Foreskin melanocyte (primary cell): ENCODE measurements at places on chromosomes 3 and 15.

GRCh38 chr3:187398955-187399354 is 30.8 kb downstream of the RTP4 start:
- DNase-seq, result no peak

DNA sequence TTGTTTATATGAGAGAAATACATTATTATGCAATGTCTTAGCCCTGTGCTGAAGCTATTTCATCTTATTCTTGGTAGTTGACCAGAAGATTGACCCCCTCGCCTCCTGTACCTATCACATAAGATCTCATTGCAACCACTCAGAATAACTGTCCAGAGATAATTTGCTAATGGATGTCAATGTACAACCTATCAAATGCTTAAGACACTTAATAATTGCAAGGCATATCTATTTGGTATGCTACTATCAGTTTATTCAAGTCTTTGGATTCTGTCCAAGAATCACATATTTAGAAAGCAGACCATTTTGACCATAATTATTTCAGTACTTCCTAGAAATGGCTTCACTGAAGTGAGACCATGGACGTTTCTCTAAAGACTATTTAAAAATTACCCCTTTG is 241.6 kb downstream of the GAP43 start:
- DNase-seq, result no peak

DNA sequence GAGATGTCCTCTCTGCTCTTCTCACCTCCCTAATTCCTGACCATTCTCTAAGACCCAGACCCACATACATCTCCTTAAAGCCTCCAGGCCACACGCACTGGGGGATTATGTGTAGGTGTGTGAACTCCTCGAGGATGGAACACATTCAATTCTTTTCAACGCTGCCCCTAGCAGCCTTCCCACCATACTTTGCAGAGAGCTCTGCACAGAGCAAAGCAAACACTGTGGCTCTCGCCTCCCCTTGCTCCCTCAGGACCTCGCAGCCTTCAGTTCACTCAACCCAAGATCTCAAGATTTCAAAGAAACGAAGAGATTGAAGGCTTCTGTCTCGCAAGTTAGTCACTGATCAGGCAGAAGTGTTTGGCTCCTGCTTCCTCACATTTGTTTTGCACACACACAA is 6.0 kb downstream of the ACTC1 start:
- no peak for DNase-seq

DNA sequence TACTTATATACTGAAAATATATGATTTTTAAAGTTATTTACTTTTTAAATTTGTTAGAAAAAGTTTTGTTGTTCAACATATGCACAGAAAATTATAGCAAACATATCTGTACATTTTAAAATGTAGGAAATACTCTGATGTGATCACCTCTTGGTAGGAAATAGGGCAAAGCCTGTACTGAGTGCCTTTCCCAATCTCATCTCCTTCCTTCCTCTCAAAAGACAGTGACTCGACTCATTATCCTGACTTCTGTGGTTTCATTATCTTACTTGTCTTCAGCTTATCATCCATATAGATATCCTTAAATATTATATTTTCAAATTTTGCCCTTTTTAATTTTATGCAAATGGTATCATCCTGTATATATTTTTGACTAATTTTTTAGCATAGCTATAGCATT is 18.4 kb upstream of the ALCAM start:
- DNase-seq, result no peak

- no peak for DNase-seq
These were observed 17.4 kb upstream of the NPTN start for GRCh38 chr15:73650416-73651126.
